Glomerular endothelial cell (primary cell): ENCODE measurements at places on chromosomes 5 and 9.

GRCh38 chr5:36655161-36655560, 48.8 kb downstream of the SLC1A3 start:
- no peak for DNase-seq

DNA sequence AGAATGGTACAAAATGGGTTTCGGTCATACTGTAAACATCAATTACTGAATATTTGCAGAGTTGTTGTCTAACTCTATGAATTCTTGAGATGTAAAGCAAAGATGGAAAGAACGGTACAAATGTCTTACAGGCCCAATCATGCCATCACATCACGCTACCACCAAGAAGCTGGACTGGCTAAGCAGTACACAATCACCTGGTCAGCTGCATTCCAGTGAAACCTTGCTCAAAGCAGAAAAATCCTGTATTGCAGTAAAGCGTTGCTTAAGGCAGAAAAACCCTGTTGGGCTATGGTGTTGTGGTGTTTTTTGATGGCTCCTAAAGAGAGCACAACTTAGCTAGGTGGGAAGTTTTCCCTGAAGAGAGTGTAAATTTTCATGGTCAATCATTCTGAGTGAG, 112.6 kb upstream of the RASA1 start:
- DNase-seq = no peak

DNA sequence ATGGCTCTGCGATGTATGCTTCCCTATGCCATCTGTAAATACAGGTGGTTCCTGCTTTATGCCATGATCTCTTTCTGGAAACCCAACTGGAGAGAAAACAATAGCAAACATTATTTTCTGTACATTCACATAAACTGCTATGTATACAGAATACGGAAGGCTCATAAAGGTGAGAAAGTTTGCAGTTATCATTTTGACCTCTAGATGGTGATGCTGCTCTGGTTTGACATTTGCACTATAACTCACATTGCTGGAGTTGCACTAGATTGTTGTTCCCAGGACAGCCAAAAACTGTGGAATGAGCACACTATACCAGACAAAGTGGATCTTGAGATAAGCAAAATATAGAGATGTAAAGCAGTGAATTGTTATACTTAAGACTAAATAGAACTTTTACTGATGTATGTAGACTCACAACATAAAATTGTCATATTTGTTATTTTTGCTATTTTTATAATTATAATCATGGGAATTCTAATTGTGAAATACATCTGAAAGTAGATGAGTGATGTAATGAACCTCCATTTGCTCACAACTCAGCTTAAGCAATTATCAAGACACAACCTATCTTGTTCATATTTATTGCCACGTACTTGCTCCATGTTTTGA, 246.5 kb downstream of the PTPRD start:
- peak; percentile 23 for DNase-seq

DNA sequence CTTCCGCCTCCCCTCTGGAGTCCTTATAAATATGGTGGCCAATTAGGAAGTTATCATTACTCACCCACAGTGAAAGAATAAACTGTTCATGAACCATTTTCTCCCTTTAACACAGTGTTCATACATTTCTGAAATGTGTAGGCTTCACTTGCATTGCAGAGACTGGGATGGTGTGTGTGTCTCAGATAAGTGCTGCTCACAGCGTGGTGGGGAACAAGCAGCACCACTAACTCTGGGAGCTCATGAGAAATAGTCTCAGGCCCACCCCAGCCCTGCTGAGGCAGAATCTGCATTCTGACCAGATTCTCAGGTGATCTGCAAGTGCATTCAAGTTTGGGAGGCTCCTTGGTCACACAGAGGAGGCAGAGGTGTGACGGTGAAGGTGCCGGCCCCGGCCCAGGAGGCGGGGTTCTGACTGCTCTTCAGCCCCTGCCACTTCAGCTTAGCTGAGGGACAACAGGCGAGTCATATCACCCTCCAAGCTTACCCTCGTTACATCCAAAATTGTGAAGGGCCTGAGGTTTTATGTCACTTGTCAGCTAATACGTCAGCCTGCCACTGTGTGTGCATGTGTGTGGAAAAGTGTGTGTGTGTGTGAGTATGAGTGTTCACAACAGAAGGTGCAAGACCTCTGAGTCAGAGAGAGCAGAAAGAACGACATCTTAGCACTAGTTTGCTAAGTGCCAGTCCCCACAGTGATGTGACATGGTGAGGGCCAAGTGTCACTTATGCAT, 34.7 kb downstream of the DAP start:
- DNase-seq = no peak

DNA sequence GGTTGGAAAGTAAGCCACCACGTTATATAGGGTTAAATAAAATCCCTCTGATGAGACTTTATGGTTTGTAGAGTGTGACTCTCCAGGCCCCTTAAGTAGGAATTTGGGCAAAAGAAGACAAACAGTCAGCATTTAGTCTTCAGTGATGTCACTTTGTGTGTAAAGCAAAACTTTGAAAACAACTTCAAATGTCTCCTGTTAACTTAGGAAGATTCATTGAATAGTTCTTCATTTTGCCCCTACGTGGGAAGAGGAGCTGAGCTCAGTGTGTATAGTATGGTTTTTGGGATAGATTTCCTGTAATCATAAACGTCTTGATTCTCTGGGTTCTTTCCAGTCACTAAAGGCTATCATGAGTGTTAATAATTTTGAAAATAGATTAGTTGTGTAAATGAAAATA, 101.3 kb downstream of the GADD45G start:
- no peak for DNase-seq

DNA sequence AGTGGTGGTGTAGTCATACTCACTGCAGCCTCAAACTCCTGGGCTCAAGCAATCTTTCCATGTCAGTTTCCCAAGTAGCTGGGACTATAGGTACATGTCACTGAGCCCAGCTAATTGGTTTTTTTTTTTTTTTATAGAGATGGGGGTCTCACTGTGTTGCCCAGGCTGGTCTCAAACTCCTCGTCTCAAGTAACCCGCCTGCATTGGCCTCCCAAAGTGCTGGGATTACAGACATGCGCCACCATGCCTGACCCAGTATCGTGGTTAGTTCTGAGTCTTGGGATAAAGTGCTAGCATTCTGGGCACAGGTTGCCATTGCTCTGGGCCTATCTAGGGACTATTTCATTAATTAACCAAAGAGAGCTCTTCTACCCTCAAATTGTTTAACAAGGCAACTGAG, 108.3 kb downstream of the PLPP1 start:
- no peak for DNase-seq

- DNase-seq = no peak
These were observed 50.2 kb upstream of the SAP30L start for GRCh38 chr5:154395407-154396106.

GRCh38 chr9:107569174-107569573, 79.6 kb upstream of the KLF4 start:
- no peak for DNase-seq

DNA sequence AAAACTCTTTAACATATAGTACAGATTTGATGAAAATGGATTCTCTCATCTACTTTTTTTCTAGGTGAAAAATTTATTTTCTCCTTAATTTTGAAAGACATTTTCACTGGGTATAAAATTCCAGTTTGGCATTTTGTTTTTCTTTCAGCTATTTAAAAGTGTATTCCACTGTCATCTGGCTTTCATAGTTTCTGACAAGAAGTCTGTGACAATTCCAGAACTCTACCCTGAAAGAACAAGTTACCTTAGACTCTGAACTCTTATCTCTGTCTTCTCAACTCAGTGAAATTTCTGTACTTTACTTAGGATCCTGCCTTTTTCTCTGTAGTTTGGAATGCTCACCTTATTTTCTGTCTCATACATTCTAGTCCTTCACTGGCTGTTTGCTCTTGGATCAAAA, 161.7 kb downstream of the RANBP17 start:
- DNase-seq = no peak

GRCh38 chr5:137794863-137795262, 40.7 kb upstream of the HNRNPA0 start:
- no peak for DNase-seq

DNA sequence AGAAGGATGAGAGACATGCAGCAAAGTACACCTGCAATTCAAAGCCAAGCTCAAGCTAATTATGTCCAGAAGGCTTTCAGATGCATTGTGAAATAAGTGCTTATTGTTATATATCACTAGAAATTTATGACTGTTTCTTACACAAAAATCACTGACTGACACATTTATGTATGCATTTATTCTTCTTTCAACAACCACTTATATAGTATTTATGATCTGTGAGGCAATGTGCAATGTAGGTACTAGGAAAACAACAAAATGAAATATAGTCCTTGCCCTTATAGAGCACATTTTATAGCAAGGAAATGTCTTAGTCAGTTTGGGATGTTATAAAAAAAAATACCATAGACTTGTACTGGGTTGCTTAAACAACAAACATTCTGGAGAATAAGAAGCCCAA, 167.6 kb downstream of the YIPF5 start:
- no peak for DNase-seq

- DNase-seq = no peak
These were observed 1.9 kb downstream of the IL13 start for GRCh38 chr5:132659598-132660493.

DNA sequence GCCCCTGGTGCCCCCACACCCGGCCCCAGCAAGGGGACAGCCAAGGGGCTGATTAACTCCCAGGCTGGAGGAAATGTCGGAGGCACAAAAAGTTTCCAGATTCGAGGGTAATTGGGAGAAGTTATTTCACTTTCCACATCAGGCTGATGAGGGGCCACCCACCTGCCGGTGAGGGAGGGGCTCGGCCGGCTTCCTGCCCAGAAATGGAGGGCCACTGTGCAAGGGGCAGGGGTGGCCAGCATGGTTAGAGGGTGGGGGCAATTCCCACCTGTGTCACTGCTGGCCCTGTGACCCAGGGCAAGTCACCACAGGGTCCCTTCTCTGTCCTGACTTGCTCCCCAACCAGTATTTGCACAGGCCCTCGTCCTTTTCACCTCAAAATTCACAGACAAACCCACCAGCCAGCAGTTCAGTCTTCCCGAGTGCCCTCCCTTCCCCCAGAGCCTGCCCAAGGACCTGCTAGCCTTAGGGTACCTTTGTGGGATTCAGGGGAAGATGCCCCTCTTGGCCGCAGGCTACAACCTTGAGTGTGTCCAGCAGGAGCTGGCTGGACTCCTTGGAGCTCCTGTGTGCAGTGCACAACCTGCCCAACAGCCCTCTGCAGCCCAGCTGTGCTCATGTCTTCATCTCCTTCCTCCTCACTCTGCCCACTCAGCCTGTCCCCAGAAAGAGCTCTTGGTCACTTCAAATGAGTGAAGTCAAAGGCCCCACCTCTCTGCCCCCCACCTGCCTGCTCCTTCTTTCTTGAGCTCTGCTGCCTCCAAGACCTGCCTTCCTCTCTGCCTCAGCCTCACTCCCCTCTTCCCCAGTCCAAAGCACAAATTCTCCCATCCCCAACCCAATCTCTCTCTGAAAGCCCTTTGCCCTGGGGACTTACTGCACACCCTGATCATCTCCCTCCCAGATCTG, 130.5 kb downstream of the BARX1 start:
- DNase-seq = no peak

GRCh38 chr5:80988419-80988935, 28.3 kb downstream of the RASGRF2 start:
- no peak for DNase-seq

DNA sequence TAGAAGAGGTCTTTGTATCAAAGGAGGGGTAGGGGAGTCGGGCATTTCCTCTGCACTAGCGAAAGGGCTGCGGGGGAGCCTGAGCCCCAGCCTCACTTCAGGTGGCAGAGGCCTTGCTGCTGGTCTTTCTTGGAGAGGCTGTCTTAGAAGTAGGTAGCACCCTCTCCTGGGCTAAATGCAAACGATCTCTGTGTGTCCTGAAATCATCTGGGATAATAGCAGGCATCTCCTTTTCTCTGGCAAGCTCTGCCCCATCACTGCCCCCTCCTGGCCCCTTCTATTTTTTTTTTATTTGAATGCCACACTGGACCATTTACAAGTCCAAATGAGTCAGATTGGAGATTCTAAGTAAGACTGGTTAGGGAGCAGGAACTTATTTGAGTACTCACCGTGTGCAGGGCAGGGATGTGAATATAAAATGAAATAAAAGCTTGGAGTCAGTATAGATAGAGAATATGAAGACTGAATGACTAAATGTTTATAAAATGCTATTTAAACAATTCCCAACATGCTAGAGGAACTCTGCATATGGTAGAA, 137.1 kb downstream of the FGF1 start:
- peak; percentile 93 for DNase-seq

GRCh38 chr5:158769079-158769478, 330.6 kb downstream of the EBF1 start:
- DNase-seq = no peak

DNA sequence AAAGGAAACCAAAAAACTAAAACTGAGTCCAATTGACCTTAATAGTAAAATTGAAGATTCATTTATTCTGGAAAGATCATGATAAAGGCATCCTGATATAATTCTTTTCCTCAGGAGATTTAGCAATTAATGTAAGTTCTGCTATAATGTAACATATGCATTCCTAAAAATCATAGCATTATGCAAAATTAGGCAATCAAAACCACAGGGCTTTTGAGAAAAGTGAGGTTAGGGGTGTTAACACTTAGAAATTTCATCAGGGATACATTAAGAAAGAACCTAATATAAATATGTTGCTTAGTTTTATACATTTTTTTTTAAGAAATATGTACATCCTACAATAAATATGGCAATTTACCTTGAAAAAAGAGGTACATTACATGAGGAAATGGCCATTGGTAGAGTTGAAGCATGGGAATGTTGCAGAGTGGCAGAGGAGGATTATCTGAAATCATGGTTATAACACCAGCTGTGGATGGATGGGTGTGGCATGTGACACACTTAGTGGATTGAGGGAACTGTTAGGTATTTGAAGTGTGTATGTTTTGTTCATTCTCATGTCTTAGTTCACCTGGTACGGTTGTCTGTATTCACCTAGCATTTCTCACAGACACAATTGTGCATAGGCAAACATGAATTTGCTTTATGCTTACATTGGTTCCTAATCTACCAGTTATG, 51.1 kb downstream of the CCNH start:
- no peak for DNase-seq
